ENCODE measurements at places on chromosomes 16 and 17. TPM values are rescaled to one million over a fixed set of nuclear protein-coding genes. Genes with fewer than 3 reads are reported as not detected.

DNAJA2 gene
- total RNA-seq, result 74.2 TPM

UBFD1 gene
- 49.3 TPM for total RNA-seq

CDRT4 gene
- total RNA-seq, result 0.32 TPM

RAB37 gene
- 1.0 TPM for total RNA-seq

RAB11FIP3 gene
- 25.1 TPM for total RNA-seq

ZNF500 gene
- 8.9 TPM for total RNA-seq

NUP85 gene
- total RNA-seq, result 95.6 TPM

STARD3 gene
- total RNA-seq, result 41.7 TPM

CD300LB gene
- total RNA-seq, result not detected

CRYM gene
- 2.1 TPM for total RNA-seq

GDPD1 gene
- total RNA-seq, result 0.39 TPM

DPEP3 gene
- total RNA-seq, result not detected

RTN4RL1 gene
- total RNA-seq, result 9.3 TPM

CLDN7 gene
- total RNA-seq, result 2.0 TPM

CDH11 gene
- 0.41 TPM for total RNA-seq

PRR29 gene
- total RNA-seq, result 1.2 TPM

CNTNAP4 gene
- total RNA-seq, result not detected

NEUROD2 gene
- total RNA-seq, result not detected

ANKFN1 gene
- not detected for total RNA-seq

SRR gene
- 8.5 TPM for total RNA-seq

FOXN1 gene
- 0.06 TPM for total RNA-seq

RND2 gene
- 0.19 TPM for total RNA-seq

PCGF2 gene
- total RNA-seq, result 59.6 TPM

ERN1 gene
- total RNA-seq, result 3.8 TPM

CMTM2 gene
- not detected for total RNA-seq

CCL17 gene
- total RNA-seq, result not detected

LRRC3C gene
- not detected for total RNA-seq

ABCC1 gene
- total RNA-seq, result 83.5 TPM

CD300LF gene
- total RNA-seq, result not detected

CCL7 gene
- not detected for total RNA-seq

KREMEN2 gene
- 2.2 TPM for total RNA-seq

C16orf54 gene
- not detected for total RNA-seq

SPAG7 gene
- 77.5 TPM for total RNA-seq

CHST6 gene
- 0.16 TPM for total RNA-seq

ANKRD40CL gene
- total RNA-seq, result not detected

MMP2 gene
- total RNA-seq, result 11.5 TPM
